Central memory CD4-positive, alpha-beta T cell (primary cell): ENCODE measurements at places on chromosomes 5 and 9.

- no peak for DNase-seq
Measured at GRCh38 chr5:66704790-66705425, 108.7 kb downstream of the MAST4 start.

DNA sequence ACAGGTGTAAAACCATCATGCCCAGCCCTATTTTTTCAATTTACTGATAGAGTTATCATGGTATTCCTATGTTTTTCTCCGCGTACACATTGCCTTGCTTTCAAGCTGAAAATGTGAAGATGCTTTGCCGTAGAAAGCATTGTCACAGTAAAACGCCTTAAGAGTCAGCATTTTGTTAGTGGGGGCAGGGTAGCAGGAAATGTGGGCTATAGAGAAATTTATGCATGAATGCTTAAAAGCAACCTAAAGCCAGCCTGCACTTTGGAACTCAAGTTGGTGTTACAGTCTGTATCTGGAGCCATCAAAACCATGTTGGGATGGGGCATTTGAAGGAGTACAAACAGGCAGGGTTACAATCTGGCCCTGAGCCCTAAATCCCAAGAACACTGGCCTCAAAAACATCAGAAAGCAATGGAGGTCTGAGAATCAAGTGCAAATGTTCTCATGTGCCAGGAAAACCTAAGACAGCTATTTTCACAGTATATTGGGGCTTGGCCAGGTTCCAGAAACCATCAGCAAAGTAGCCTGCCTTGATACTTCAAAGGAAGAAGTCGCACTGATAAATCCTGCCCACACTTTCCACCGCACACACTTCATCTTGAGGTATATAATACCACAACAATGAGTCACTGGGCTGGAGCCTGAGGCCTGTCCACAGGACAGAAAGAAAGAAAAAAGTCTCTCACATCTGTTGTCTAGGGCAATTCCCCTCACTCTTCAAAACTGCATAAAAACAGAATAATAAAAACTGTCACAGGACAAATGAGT is 313.8 kb downstream of the ENC1 start:
- peak; percentile 24 for DNase-seq

- no peak for DNase-seq
Measured at GRCh38 chr5:61431923-61432620, 100.0 kb downstream of the ZSWIM6 start.

DNA sequence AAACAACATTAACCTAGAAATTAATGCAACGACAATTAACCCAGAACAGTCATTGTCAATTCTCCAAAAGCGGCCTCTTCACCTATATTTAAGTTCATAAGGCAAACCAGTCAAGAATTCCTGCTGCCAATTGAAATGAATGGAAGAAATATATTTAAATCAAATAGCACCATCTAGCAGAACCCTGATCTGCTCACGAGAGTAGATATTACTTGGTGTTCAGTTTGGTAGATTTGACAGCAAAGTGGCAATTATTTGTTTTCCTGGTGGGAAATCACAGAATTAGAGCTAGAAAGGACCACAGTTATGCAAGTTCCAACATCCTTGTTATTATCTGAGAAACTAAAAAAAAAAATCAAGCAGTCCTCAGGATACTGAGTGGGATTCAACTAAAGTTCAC is 2.3 kb downstream of the SSBP2 start:
- DNase-seq = no peak

DNA sequence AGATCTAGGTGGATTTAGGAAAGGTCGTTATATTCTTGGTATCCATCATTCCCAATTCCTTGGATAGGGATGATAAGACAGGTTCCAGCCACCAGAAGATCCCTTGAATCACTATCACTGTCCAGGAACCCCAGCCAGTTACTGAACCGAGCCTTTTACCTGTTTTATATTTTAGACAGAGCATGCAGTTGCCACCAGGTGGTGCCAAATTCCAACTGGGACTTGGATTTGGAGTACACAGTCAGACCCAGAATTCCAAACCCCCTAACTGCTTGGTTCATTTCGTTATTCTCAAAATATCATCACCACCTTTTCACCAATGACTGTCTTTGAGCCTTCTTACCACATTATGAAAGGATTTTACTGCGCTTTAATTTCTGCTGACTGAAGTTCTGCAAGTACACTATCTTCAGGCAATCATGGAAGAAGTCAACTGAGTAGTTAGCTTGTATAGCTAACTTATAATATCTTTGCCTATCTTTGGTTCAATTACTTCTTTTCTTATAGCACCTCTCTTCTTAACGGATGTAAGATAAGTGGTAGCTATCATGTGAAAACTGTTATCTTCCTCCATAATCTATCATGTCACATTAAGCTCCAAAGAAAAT is 191.8 kb downstream of the PRR16 start:
- no peak for DNase-seq

DNA sequence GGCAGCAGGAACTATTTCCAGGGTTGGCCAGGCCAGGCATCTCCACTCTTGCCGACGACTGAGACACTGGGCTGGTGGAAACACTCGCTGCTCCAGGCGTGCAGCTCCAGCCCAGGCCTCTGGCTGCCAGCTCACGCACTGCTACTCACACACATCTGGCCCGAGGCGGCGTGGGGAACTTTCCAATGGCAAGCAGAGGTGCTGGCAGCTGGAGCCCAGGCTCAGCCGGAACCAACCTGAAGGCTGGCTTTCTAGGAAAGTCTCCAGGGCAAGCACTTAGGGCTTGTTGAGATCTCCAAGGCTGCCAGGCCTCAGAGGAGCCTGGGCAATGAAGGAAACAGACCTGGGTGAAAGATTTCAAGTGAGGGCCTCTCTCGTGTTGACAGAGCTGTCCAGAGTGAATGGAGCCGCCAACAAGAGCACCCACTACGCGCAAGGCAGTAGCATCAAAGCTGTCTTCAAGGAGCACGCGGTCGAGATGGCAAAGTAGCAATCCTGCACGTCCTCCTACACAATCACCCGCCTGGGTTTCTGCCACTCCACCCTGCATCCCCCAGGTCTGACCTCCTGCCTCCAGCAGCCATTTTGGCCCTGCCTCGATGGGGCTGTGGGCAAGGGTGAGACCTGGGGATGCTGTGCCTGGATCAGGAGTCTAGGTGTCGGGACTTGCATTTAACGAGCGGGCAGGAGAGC is 14.4 kb downstream of the SH3PXD2B start:
- DNase-seq = no peak

GRCh38 chr5:14476786-14477435 is 104.7 kb upstream of the OTULINL start:
- DNase-seq = no peak

GRCh38 chr5:125582352-125582751 is 835.9 kb upstream of the ZNF608 start:
- DNase-seq = no peak

DNA sequence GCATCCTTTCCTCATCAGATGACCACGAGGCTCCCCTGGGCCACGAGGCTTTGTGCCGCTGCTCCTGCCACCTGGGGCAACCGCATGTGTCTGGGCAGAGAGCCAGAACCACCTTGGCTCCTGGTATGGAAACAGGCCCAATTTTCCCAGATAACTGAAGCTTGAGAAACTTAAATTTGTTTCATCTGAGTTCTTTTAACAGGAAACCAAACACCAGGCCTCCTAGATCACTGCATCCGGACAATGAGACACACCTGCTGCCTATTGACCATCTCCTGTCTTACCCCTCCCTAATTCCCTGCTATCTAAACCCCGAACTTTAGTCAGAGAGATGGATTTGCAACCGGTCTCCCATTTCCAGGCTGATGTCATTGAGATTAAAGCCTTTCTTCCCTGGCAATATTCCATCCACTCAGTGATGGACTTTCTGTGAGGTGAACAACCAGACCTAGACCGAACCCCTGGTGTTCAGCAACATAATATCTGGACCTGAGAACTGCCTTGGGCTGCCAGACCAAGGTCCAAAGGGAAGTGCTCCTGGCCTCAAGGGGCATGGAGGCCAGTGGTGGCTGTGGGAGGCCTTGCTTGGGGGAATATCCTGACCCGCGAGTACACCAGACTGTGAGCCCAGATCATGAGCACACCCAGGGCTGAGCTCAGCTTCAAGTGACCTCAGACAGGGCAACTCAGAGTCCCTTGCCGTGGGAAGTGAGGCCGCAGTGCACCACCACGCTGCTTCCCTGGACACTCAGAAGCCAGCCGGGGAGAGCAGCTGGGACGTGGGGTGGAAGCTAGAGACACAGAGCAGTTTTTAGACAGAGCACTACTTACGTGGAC is 199.7 kb downstream of the HSPA4 start:
- no peak for DNase-seq

- no peak for DNase-seq
Measured at GRCh38 chr9:24436761-24437160, 108.9 kb downstream of the IZUMO3 start.

- DNase-seq = no peak
Measured at GRCh38 chr5:160242145-160242544, 12.8 kb downstream of the FABP6 start.

- DNase-seq = no peak
Measured at GRCh38 chr5:10324518-10325370, 17.0 kb upstream of the CMBL start.

GRCh38 chr5:142626786-142627185 is 59.1 kb downstream of the FGF1 start:
- DNase-seq = no peak

DNA sequence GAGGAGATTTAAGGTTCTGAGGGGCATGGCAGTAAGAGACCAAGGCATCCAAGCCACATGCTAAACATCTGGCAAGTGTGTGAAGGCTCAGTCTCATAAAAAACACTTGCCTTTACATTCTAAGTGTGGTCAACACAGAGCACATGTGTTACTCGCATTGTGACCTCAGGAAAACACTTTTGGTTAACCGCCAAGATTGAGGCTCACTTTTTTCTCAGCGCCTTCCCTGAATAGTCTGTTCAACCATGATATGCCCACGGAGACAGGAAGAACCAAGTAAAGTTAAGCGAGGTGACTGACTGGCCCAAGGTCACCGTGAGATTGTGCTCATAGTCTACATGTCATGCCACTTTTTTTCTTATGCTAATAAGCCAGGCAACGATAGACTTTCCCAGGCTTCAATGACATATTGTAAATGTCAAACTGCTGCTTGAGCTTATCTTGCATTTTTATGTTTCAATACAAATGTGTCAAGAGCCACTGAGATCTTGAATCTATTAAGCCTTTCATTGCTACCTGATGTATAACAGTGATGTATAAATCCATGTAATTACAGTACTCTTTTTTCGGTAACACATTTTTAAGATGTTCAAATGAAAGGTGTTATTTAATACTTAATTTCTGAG is 21.1 kb upstream of the IL9 start:
- DNase-seq = peak; percentile 3

DNA sequence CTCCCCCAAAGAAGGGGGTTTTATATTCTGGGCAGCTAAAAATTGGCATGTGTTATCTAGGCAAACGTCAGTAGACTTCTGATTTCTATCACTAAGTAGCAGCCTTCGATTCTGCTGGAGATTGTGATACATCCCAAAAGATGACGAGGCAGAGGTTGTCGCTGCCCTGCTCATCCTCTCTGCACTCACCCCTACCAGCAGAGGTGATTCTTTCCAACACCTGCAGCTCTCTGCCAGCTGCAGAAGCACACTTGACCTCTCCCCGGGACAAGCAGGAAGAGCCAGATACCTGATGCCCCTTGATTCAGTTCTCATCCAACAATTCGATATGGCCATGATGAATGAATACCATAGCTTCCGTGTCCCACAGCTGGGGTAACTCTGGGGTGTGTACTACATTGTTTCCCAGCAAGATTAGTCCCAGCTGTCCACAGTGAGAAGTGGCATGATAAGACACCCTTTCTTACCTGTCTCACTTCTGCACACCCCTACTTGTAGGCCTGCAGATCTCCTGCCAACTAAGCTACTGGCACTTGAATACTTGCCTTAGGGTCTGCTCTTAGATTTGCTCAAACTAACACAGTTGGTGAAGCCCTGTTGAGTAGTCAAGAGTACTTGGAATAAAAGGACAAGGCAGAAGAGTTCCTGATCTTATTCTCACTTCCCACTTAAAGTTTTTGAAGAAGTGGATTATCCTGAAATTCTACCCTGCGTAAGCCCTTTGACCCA is 37.6 kb upstream of the SMAD5 start:
- no peak for DNase-seq

DNA sequence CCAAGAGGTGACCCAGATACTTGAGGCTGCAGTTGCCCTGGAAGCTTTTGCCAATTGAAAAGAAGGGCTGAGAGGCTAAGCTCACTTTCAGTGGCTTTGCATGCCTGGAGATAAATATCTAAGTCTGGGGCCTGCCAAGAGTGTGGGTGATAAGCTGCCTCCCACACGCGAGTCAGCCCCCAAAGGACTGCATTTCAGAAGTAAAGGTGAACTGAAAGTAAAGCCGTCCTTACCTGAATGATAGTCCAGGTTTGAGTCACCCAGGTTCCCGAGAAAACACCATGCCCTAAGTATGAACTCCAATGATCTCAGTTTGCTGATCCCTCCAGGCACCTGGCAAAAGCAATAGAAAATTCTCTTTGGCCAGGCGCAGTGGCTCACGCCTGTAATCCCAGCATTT is 22.5 kb upstream of the N4BP3 start:
- DNase-seq = no peak

- DNase-seq = no peak
Measured at GRCh38 chr9:93959739-93960154, 4.6 kb upstream of the BARX1 start.

DNA sequence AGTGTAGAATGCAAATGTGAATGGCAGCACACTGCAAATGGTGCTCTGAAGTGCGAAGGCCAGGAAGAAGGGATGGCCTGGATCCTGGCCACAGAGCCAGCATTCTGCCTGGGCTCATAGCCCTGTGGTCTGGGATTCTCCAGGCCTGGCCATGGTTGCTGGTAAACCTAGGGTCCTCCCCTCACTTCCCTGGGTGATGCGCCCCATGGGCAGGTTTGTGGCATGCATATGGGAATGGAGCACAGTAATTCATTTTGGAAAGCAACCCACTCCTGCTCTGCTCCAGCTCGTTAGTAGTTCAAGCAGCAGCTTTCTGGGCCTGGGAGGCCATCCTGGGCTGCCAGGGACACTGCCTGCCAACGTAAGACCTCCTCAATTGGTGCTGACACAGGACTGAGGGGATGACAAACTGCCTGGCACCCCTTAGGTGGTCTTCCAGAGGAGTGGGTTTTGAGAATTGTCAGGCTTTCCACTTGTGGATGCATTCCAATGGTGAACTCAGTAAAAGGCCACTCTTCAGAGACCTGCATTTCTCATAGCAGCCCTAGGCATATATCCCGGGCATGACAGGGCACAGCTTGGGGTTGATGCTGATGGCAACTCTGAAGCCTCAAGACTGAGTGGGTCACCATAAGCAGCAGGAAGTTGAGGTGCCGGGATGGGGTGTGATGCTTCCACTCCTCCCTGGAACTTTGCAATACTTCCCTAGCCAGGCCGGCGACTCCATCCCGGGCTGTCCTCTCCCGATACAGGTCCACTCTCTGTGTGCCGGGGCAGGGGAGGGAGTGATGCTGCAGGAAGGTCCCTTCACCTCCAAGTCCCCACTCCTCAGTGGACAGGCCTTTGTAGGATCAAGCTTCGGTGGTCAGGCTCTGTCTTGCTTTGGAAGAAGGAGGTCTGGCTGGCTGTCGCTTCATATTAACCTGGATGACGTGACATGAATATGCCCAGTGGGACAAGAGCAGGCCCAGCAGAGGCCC is 1.2 kb upstream of the SLC25A48 start:
- DNase-seq = no peak

DNA sequence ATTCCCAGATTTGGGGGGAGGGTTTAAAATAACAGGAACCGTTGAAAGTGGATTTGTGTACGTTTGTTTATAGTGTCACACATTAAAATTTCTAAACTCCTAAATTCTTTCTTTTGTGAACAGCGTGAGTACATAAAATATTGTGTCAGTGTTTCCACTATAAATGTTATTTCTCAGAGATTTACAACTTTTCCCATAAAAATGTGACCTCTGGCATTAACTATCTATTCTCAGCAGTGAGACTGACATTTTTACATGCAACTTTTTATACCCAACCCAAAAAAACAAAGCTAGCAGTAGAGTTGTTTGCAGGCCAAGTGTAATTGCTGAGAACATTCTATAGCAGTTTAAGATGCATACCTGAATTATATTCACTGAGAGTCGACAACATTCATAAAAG is 757.0 kb upstream of the ADAMTS16 start:
- DNase-seq = no peak
